ENCODE measurements at places on chromosomes 16 and 17. TPM values are rescaled to one million over a fixed set of nuclear protein-coding genes. Genes with fewer than 3 reads are reported as not detected.

The KCNH4 gene
- total RNA-seq = not detected

The P2RX1 gene
- not detected for total RNA-seq

The CCL16 gene
- not detected for total RNA-seq

The LMF1 gene
- 11.0 TPM for total RNA-seq

The COQ7 gene
- total RNA-seq = 6.7 TPM

The CIITA gene
- 0.35 TPM for total RNA-seq

The CLDN9 gene
- not detected for total RNA-seq

The PYY gene
- total RNA-seq = not detected

The CLDN7 gene
- 4.0 TPM for total RNA-seq

The HSD3B7 gene
- total RNA-seq = 1.7 TPM

The ZPBP2 gene
- total RNA-seq = not detected

The DNAAF8 gene
- total RNA-seq = 0.71 TPM

The CIBAR2 gene
- total RNA-seq = not detected

The HES7 gene
- total RNA-seq = 0.33 TPM

The AANAT gene
- total RNA-seq = not detected

The LITAFD gene
- not detected for total RNA-seq

The PHOSPHO1 gene
- total RNA-seq = not detected

The SCN4A gene
- total RNA-seq = not detected

The KCNJ18 gene
- total RNA-seq = not detected

The SOST gene
- not detected for total RNA-seq

The JPT2 gene
- total RNA-seq = 53.0 TPM

The KRT28 gene
- not detected for total RNA-seq

The NPW gene
- 3.7 TPM for total RNA-seq

The MSI2 gene
- 61.9 TPM for total RNA-seq

The FAM20A gene
- 0.17 TPM for total RNA-seq

The KRT15 gene
- 569 TPM for total RNA-seq

The BAHCC1 gene
- 9.1 TPM for total RNA-seq

The CCR7 gene
- total RNA-seq = 0.17 TPM

The CPHXL2 gene
- total RNA-seq = not detected

The CACNG3 gene
- total RNA-seq = not detected

The CDK3 gene
- 1.0 TPM for total RNA-seq

The SRCIN1 gene
- total RNA-seq = 4.2 TPM

The DHRS7C gene
- total RNA-seq = not detected
